ENCODE measurements at places on chromosomes 6 and 20.
A peak's percentile ranks its signal among the peaks of the same experiment; 100 is the strongest.

DNA sequence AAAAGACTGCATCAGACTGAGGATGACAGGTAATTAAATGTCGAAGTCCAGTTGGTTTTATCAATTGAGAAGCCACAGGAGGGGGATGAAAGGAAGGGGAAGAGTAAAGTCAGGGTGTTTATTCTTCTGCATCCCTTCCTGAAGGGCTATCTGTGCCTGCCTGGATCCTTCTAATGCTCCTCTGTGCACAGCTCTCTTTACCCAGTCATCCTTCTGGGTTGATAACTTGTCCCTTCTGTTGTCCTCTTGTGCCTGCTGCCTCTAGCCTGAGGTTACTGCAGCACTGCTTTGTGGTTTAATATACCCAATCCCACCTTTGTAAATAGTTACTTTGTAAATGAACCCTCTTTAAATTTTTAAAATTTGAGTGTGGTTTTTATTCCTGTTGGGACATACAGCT lies 1127.3 kb downstream of the EPHA7 start:
- DNase-seq = no peak

GRCh38 chr6:21826023-21826422 lies 232.5 kb downstream of the SOX4 start:
- DNase-seq = no peak

GRCh38 chr6:42222448-42222847 lies 4.8 kb upstream of the MRPS10 start:
- DNase-seq = no peak

DNA sequence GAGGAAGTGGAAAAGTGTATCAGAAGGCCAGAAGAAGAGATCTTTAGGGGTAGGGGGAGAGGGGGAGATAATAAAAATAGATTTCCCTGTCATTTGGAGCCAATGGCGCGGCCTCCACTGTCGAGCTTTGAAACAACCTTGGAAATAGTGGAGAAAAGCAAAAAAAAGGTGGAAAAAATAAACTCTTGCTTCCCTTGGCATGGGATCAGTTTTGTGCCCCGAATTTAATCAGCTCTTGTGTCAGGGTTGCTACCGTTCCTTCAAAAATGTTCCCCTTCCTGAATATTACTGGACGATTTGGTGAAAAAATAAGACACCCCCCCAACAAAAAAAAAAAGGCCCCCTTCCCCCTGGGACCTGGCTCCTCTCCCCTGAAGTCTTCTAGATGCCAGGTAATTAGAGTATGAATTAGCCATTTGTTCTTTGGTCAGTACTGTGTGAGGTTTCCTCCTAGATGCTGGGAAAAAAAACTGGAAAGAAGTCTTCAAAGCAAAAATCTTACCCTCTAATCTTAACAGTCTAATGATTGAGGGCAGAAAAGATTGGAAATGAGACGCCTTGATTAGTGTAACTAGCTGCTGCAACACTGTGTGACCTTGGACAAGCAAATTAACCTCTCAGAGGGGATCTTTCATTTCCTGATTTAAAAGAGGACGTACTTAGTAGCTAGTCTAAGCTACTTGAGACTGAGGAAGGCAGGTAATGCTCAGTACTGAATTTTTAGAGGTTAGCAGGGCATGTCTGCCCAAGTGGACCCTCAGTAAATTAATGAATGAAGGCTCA lies 872 bp upstream of the RBM39 start:
- DNase-seq = no peak

DNA sequence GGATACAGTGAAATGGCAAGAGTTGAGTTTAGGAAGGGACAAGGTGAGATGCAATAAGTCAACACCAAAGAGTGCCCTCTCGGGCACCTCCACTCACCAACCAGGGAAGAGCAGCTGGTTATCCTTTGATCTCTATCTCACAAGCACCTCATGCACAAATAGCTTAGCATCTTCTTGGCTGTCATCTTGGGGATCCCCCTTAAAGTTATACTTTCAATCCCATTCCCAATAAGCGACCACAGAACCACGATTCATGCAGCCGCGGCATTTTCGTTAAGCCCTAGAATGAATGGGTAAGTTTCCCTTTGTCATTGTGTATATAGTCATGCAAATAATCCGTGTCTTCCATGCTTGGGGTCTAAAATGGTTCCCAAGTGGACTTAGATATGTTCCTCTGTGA lies 73.5 kb downstream of the ADTRP start:
- peak; percentile 41 for DNase-seq

DNA sequence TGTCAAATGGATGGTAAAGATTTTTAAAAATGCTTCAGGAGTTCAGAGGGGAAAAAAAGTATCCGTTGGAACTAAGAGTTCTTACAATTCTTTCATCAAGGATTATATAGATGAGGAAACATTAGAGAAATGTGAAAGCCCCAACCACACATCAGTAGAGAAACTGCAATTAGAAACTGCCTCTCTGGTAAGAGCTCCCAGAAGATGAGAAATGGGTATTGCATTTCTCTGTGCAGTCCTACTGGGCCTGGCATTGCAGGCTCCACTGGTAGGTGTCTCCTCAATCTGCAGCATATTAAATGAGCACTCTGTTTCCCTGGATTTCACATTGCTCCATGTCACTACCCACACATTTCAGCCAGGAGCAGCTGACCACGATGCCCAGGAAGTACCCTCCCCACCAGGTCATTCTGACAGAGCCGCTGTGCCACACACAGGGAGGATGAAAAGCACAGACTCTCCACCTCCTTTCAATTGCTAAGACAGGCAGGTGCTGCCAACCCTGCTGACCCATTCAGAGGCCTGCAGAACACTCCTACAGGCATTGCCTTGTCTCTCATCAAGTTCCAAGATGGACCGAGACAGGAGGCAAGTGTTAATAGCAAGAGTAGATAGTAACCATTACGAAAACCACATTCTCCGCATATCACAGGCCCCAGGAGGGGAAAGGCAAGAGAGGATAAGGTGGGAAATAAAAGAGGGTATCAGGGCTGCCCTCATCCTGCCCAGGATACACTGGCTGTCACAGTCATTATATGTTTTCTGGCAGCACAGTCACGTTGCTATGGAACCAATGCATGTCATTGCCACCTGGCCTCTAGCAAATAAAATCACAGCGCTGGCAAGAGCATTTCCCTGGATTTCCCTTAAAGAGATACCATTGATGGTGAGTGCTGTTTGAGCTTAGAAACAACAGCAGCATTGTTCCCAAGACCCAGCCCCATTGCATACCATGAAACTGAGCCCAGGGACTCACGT lies 241.7 kb downstream of the ATXN1 start:
- DNase-seq = no peak

DNA sequence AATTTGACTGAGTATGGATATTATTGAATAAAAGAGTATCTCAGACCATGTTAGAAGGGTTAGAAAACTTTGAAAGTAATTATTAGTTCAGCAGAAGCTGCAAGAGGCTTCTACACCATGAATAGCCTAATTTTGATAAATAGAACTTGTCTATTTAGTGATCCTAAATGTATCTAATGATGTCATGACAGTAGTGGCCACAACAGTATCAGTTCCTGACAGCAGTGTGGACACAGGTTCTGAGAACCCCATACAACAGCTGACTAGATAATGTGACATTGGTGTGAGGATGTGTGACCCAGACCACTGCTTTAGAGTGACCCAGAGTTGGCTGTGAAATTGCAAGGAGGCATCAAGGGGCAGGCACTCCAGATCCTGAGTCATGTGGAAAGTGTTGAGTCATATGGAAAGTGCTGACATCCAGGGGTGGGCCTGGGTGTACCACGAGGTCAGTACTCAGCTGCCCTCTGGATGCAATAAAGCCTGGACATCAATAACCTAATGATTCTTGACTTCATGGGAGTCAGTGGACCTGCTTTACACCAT lies 754.7 kb downstream of the DHX35 start:
- DNase-seq = no peak

DNA sequence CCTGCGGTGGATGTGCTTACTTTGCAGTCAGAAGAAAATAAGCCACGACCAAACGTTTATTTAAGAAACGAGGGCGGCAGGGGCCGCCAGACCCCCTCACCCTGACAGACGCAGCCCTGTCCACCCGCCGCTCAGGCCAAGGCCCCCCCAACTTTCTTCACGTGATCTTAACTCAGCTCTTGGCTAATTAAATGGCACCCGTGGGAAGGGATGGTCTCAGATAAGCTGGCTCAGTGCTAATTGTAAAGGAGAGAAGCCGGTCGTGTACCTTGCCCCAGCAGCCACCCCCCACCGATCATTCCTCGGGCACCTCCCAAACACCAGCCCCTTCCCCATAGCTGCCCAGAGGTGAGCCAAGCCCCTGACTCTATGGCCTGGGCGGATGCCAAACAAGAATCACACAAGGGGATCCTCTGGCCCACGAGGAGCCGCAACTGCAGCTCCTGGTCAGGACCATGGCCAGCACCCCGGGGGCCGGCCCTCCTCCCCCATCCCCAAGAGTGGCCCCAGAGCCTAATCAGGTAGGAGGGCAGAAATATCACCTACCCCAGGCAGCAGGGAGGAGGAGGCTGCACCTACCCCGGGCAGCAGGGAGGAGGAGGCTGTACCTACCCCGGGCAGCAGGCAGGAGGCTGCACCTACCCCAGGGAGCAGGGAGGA lies 11.2 kb downstream of the KCNQ2 start:
- DNase-seq = no peak

DNA sequence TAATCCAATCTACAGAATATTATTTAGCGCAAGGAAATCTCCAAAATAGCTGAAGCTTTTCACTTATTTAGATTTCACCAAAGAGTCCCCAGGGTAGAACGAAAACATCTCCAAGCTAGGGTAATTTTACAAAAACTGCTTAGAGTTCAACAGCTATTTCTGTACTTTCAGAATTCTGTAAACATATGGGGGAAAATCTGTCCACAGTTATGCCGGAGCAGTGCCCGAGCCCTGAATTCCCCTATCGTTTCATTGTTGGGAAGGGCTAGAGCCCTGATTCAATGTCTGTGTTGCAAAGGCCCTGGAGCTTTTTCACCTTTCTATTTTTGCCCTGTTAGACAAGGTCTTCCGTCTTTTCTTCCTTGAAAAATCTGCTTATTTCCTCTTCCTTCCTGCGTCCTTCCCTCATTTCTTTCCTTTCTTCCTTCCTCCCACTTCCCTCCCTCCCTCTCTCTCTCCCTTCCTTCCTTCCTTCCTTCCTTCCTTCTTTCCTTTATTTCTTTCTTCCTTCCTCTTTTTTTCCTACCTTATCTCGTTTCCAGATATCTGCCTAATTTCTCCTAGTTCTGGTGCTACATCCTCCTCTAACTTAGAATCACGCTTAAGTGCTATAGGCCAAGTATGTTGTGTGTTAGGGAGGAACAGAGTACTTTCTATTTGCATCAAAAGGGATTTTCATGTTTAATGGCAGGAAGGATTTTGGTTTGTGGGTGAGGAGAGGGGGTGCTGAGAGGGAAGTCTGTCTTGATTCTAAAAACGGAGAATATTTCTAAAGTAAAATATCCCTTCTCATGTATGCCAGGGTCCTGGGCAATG lies 122.5 kb upstream of the BMP2 start:
- no peak for DNase-seq

GRCh38 chr6:5121956-5122355 lies 36.8 kb downstream of the PPP1R3G start:
- no peak for DNase-seq

GRCh38 chr6:163137398-163137881 lies 277.1 kb upstream of the QKI start:
- DNase-seq = no peak

GRCh38 chr6:31655349-31656237 lies at the start of gene APOM:
TSS of gene APOM (plus strand) at chr6:31655894. CDS start at chr6:31655967, 73 bp downstream.
- DNase-seq = no peak

GRCh38 chr20:24679448-24680047 lies 210.1 kb downstream of the SYNDIG1 start:
- no peak for DNase-seq

DNA sequence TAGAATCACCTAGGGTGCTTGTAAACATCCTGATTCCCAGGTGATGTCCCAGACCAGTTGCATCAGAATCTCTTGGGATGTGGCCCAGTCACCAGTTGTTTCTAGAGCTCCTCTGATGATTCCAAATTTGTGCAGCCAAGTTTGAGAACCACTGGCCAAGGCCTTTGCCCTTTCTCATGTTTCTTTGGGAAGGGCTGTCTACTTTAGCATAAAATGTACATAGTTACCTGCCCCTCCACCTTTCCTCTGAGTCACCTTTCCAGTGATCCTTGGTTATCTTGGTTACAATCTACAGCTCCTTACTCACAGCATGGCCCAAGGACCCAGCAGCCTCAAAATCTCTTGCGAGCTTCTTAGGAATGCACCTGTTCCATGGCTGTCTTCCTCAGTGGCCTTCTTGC lies 266.4 kb upstream of the PRND start:
- no peak for DNase-seq

GRCh38 chr6:36844232-36845170 lies 5.3 kb upstream of the CPNE5 start:
- DNase-seq = no peak

- DNase-seq = no peak
These were observed at the start of gene MYT1 for GRCh38 chr20:64164123-64164836. TSS of gene MYT1 (plus strand) at chr20:64164452. CDS start at chr20:64198862, 34,410 bp downstream.

DNA sequence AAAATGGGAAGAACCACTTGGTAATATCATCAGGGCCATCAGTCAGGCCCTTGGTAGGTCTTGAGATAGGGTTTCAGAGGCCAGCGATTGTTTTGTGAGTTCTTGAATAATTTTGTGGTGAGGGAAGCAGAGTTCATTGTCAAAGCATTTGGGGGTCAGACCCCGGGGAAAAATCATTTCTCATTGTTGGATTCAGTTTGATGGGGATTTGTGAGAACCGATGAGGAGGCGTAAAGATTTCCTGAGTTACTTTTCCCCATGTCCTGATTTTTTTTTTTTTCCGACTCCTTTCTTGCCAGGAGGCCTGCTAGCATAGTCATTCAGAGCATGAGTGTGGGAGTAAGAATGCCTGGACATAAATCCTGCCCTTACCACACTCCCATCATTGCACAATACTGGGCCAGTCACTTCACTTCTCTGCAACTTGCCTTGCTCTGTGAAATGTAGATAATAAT lies 60.3 kb downstream of the TSHZ2 start:
- no peak for DNase-seq

GRCh38 chr6:116648156-116648555 lies 20.4 kb downstream of the ZUP1 start:
- no peak for DNase-seq

- DNase-seq = no peak
These were observed 8.9 kb upstream of the MARCKS start for GRCh38 chr6:113848280-113848679.

GRCh38 chr6:11654876-11655275 lies 117.3 kb downstream of the TMEM170B start:
- no peak for DNase-seq

DNA sequence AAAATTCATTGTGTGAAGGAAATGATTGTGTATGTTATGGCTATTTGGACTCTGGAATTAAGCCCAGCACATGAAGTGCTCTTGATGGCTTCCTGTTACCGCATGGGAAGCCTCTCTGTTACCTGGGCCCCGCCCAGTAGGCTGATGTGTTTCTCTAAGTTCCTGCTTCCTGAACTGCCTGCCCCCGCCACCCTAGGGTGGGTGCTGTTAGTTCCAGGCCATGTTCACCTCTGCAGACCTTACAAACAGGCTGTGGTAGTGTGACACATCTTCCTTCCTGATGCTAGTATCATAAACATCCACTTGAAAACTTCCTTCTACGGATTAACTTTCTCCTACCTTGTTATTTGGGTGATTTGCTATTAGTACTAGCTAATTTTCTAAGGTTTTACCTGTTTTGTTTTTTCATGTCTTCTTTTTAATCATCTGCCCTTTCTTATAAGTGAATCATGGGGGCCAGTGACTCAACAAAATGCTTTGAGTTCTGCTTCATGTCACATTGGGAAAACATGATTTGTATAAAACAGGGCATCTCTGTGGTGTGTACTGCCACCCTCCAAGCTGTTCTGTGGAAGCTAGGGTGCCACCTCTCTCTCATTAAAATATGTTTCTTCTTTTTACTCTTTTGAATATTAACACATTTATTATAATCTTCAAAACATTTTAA lies 40.6 kb downstream of the SH3BGRL2 start:
- DNase-seq = no peak

Measured in stimulated activated CD4-positive, alpha-beta T cell treated with anti-CD3 and anti-CD28 coated beads, TNF-alpha, amount 100 ng/mL, for 24 hours (primary cell).